GM23338 (cell line): ENCODE measurements at places on chromosomes 4 and X. TPM values are rescaled to one million over a fixed set of nuclear protein-coding genes. Genes with fewer than 3 reads are reported as not detected.

- no peak overlapping the region for H3K27ac ChIP-seq
- no peak overlapping the region for H3K4me3 ChIP-seq
- no peaks in the 10 kb centered on the region for H3K4me1 ChIP-seq
Observed at GRCh38 chrX:146433771-146434170, 375.8 kb upstream of the CXorf51B start.

Gene SEC24B
- 30.1 and 32.8 TPM in 2 replicates for total RNA-seq

DNA sequence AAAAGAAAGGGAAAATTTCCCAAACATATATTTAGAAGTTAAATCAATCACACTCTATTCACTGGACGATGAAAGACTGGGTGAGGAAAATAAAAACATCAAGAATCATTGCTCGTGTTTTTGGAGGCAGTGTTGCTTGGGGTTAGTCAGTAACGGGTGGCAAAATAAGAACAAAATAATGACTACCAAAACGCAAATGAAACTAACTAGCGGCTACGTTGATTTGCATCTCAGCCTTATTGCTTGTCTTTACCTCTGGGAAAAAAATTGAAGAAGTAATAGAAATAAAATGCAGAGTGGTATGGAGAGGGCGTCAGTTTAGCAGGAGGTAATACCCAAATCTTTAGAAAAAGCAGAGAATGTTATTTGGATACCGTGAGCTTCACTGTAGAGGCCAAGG lies 86.4 kb upstream of the SORBS2 start:
- no peak overlapping the region for H3K4me3 ChIP-seq
- no peak for DNase-seq
- no peaks in the 10 kb centered on the region for H3K27me3 ChIP-seq

GRCh38 chrX:75748431-75748830 lies 36.6 kb downstream of the MAGEE2 start:
- no peaks in the 10 kb centered on the region for H3K4me1 ChIP-seq
- no peaks in the 10 kb centered on the region; the same call in 1 of the 2 replicates for H3K36me3 ChIP-seq
- no peak overlapping the region for H3K27ac ChIP-seq
- H3K27me3 ChIP-seq = no peaks in the 10 kb centered on the region
- H3K4me3 ChIP-seq = no peak overlapping the region
- DNase-seq = no peak

DNA sequence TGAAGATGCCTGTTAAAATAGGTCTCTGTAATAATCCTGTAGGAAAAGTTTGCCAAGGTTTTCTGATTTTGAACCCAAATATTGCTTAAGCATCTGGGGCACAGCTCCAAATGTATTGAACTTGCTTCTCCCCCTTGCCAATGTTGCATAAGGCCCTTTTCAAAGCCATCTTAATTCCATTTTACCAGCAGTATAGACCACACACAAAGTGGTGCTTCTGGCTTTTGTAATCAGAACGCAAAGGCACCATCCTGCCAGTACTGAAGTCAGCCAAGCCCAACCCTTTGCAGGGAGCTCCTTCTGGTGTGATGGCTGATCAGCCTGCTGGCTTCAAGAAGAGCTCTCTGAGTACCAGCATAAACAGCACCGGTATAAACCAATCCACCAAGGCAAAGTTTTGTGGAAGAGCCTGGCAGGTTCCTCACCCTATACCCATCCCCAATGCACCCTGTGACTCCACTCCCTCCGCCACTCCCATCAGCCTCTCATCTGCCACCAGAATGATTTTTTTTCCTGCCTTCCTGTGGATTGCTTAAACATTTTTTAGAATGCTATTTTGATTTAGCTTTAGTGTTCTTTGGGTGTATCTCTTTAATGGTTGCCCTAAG lies 39.2 kb upstream of the USP9X start:
- no peak overlapping the region for H3K4me3 ChIP-seq
- no peaks in the 10 kb centered on the region for H3K27me3 ChIP-seq
- peaks cover 25% of the 10 kb centered on the region for H3K4me1 ChIP-seq
- DNase-seq = peak; percentile 44

DNA sequence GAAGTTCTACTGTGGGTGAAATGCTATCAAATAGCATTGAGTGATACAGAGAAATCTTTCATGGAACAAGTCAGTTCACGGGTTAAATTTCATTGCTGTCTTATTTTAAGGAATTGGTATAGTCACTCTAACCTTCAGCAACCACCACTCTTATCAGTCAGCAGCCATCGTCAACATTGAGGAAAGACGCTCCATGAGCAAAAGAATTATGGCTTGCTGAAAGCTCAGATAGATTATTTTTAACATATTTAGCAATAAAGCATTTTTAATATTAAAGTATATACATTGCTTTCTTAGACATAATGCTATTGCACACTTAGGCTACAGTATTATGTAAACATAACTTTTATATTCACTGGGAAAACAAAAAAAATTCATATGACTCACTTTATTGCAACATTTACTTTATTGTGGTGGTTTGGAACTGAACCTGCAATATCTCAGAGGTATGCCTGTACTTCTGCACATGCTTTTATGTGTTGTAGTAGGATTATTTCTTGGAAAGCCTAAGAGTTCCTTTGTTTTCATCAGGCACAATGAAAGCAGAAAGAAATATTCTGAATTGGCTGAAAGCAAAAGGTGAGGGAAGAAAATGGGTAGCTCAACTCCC lies 586.7 kb downstream of the GBA3 start:
- DNase-seq = no peak
- H3K27me3 ChIP-seq = no peaks in the 10 kb centered on the region
- no peak overlapping the region for H3K4me3 ChIP-seq

Gene FAM114A1
- total RNA-seq = 14.5 and 20.3 TPM in 2 replicates

Gene EDNRA
- total RNA-seq = 4.5 and 5.0 TPM in 2 replicates

Gene ZXDA
- total RNA-seq = 4.6 and 5.7 TPM in 2 replicates

DNA sequence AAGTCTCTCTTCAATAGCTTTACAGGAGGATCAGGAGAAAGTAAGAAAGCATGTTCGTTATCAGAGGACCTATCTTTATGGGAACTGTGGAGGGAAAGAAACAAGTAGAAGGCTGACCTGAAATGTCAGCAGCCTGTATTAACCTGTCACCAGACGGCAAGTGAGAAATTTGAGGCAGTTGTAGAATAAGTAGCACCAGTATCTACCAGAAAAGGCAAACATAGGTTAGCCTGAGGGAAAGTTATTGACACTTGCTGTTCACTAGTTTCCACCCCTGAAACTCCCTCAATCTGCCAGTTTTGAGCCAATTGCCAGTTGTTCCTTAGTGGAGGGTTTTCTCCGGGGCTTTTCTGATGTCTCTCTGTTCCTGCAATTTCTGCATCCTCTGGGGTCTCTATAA lies 36.4 kb downstream of the ZNF81 start:
- no peaks in the 10 kb centered on the region for H3K27me3 ChIP-seq
- no peaks in the 10 kb centered on the region; the same call in 1 of the 2 replicates for H3K36me3 ChIP-seq
- DNase-seq = no peak
- H3K4me1 ChIP-seq = peaks cover 19% of the 10 kb centered on the region
- no peak overlapping the region for H3K4me3 ChIP-seq

DNA sequence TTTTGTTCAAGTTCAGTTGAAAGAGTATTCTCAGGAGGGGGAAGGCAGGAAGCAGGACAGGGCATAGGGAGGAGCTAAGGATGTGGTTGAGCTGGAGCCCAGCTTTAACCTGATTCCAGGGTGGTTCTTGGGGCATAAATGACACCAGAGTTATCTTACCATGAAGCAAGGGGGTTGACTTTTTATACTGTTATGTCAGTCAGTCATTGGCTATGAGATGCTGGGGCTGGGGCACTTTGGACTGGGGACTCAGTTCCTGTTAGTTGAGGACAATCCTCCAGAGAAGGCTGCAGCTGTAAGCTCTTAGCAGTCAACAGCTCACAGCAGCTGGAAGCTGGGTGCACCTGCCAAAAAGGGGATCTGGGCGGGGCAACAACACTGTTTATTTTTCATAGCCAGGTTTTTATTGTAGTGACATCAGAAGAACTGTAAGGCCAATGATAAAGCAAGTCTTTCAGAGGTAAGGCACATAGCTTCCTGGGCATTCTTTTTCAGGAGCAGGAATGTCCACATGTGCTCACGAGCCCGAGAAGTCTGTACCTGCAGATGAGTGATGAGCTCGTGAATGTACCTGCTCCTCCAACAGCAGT lies 78.5 kb downstream of the MID1IP1 start:
- no peak for DNase-seq
- peaks cover 8% of the 10 kb centered on the region; the same call in 1 of the 2 replicates for H3K4me1 ChIP-seq
- no peak overlapping the region for H3K27ac ChIP-seq
- no peaks in the 10 kb centered on the region for H3K27me3 ChIP-seq

DNA sequence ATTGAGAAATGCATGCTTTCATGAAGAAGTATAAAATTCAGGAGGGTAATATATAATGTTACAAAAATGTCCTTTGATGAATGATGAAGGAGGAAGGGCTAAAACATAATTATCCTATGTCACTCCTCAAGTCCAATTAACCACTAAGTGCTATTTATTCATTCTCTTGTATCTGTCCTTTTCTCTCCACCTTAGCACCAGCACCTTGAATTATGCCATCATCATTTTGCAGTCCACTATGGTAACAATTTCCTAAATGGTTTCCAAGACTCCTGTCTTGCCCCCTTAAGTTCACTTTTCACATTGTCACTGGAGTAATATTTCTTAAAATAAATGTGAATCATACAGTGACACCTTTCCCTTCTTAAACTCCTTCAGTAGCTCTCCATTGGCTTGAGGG lies 756.3 kb downstream of the STPG2 start:
- no peak overlapping the region for H3K27ac ChIP-seq
- H3K27me3 ChIP-seq = no peaks in the 10 kb centered on the region
- H3K4me3 ChIP-seq = no peak overlapping the region
